ENCODE measurements at places on chromosomes 11 and 22. TPM values are rescaled to one million over a fixed set of nuclear protein-coding genes. Genes with fewer than 3 reads are reported as not detected.

Gene RCOR2
- total RNA-seq: 0.35 TPM

Gene MS4A4A
- total RNA-seq: not detected

Gene THRSP
- not detected for total RNA-seq

Gene GAS2L1
- total RNA-seq: 18.7 TPM

Gene SLC1A2
- total RNA-seq: 0.10 TPM

Gene SLC22A9
- total RNA-seq: not detected

Gene TTLL1
- total RNA-seq: 18.2 TPM

Gene DCDC1
- total RNA-seq: 0.35 TPM

Gene CHRM1
- total RNA-seq: not detected

Gene FOXRED1
- 16.3 TPM for total RNA-seq

Gene OR51B2
- total RNA-seq: not detected

Gene MCAM
- total RNA-seq: 965 TPM

Gene CLCF1
- 13.9 TPM for total RNA-seq

Gene OR2AG2
- 0.25 TPM for total RNA-seq

Gene FAU
- total RNA-seq: 166 TPM

Gene SMTNL1
- not detected for total RNA-seq

Gene OR52A1
- total RNA-seq: not detected

Gene LINC01488
- not detected for total RNA-seq

Gene FLRT1
- not detected for total RNA-seq

Gene KCNJ11
- 0.35 TPM for total RNA-seq

Gene CRACR2B
- 6.4 TPM for total RNA-seq

Gene SPI1
- total RNA-seq: not detected

Gene TIRAP
- 5.1 TPM for total RNA-seq

Gene MRGPRE
- total RNA-seq: not detected

Gene RAG1
- 2.6 TPM for total RNA-seq

Gene RFPL3
- total RNA-seq: not detected

Gene CABP4
- total RNA-seq: not detected

Gene CHST1
- total RNA-seq: not detected

Gene CD248
- total RNA-seq: not detected

Gene TRIM49
- not detected for total RNA-seq

Gene OR10D3
- total RNA-seq: not detected

Gene LRRC55
- total RNA-seq: not detected

Gene OR51I1
- total RNA-seq: not detected

Gene MYOD1
- total RNA-seq: not detected

Gene STIP1
- total RNA-seq: 174 TPM

Gene CERK
- 25.9 TPM for total RNA-seq

Gene SHANK2
- 13.7 TPM for total RNA-seq

Gene SERPIND1
- not detected for total RNA-seq

Gene GAL3ST1
- 6.4 TPM for total RNA-seq

Gene PGM2L1
- 32.6 TPM for total RNA-seq

Gene DDI1
- not detected for total RNA-seq

All from renal cortical epithelial cell (primary cell).